HCT116 (cell line): ENCODE measurements at places on chromosomes 5 and 9. TPM values are rescaled to one million over a fixed set of nuclear protein-coding genes. Genes with fewer than 3 reads are reported as not detected.

The GOLM1 gene
- total RNA-seq, result 69.8 TPM

The SLC6A18 gene
- not detected for total RNA-seq

- peaks cover 21% of the 10 kb centered on the region for H3K27me3 ChIP-seq
- no peak overlapping the region for H3K4me3 ChIP-seq
- H3K36me3 ChIP-seq, result no peaks in the 10 kb centered on the region
- DNase-seq, result no peak
Observed at GRCh38 chr9:2615497-2615896, 6.1 kb upstream of the VLDLR start.

The BTNL8 gene
- not detected for total RNA-seq

DNA sequence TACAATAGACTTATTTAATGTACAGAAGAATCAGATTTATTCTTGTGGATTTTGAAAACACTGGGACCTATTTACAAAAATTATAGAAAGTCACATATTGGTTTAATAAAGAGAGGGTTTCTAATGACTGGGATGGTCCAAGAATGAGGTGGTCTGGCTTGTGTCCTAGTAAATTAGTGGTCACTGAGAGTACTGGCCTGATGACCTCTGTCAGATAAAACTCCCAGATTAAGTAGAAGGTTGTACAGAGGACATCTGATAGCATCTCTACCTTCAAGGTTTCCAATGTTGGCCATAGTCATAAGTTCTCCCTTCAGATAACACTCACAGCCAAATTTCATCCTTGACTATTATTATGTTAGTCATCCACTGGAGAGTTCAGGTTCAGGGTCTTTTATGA, 692.9 kb downstream of the MTRR start:
- H3K36me3 ChIP-seq, result no peaks in the 10 kb centered on the region
- no peaks in the 10 kb centered on the region for H3K27me3 ChIP-seq
- H3K4me3 ChIP-seq, result no peak overlapping the region
